ENCODE measurements at places on chromosomes 6 and 20.

DNA sequence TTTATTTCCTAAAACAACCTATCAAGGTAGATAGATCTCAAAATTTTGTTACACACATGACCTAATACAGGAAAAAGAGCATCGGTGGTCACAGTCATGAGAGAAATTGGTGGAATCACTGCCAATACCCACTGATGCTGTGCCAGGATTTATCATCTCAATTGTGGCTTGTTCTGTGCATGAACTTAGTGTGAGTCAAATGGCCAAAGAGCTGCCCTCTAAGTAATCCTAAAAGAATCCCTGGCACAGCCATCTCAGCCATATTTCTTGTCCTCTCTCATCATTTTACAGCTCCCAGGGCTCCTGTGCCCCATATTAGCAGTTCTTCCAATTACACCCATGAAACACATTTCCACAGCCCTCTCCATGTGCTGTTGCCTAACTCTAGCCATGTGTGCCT, 6.1 kb downstream of the GSTA5 start:
- DNase-seq: no peak

DNA sequence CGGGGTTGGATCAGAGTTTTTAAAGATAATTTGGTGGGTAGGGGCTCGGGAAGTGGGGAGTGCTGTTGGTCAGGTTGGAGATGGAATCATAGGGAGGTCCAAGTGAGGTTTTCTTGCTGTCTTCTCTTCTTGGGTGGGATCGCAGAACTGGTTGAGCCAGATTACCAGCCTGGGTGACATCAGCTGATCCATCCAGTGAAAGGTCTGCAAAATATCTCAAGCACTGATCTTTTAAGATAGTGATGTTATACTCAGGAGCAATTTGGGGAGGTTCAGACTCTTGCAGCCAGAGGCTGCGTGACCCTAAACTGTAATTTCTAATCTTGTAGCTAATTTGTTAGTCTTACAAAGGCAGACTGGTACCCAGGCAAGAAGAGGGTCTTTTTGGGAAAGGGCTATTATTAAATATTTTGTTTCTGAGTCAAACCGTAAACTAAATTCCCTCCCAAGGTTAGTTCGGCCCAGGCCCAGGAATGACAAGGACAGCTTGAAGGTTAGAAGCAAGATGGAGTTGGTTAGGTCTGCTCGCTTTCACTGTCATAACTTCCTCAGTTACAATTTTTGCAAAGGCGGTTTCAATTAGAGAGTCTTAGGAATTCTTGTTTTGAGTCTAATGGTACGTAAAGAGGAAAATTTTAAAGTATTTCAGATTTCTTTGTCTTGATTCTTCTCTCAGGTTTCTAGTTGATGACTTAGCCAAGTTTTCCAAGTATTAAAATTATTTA, 53.1 kb downstream of the SCAF8 start:
- no peak for DNase-seq

- DNase-seq: no peak
These were observed 11.5 kb upstream of the PLCG1 start for GRCh38 chr20:41125530-41126457.

DNA sequence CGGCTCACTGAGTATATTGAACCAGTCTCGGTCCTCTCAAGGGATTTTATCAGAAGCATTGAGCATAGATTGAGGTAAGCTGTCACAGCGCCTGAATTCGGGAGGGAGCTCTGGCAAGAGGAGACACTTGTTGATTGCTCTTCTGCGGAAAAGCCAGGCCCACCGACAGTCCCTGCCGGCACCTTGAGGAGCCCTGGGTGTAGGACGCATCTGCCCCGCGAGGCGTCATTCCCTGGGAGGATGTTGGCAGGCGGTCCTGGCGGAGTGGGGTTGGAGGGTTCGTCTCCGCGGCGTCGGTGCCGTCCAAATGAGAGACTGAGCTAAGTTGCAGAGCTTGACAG, 843 bp downstream of the FBXO9 start:
- peak; percentile 29 for DNase-seq

- DNase-seq: peak; percentile 32
These were observed 19.2 kb downstream of the JAG1 start for GRCh38 chr20:10654630-10655029.

DNA sequence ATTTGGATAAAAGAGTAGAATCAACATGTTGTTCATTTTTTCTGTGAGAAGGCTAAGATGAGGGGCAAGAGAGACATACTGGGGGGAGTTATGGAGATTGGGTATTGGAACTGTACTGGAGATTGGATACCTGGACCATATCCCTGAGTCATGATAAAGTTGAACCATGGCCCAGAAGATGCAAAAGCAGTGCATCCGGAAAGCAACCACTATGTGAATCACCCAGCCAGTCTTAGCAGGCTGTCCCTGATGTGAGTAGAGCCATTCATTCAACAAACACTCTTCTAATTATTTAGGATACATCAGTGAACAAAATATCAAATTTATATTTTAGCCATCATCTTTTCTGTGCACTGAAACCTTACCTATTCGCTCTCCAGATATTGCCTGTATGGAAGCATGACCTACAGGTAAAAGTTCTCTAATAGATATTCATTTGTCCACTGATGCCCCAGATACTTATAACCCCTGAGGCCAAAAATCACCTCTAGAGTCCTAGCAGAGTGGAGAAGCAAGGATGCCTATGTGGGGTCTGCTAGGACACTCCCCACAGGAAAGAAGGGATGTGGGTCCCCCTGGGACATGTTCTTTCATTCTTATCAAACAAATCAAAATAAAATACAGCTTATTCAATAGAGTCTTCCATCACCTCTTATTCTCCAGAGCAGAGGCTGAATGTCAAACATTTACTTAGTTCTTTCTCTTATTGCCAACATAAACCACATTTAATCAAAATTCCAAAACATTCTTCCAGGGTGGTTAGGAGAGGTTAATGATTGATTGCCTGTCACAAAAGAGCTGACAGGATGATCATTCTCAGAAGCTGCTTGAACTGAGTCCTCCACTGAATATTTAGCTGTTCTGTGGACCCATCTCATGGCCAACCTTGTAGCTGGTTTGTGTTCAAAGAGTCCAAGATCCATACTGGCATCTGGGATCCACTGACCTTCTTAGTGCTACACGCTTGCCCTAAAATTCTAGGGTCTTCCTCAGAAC, 37.0 kb upstream of the PKHD1 start:
- DNase-seq: no peak

GRCh38 chr20:11118802-11119380, 445.1 kb upstream of the JAG1 start:
- no peak for DNase-seq

GRCh38 chr20:42110301-42110700, 492.1 kb upstream of the CHD6 start:
- DNase-seq: no peak

GRCh38 chr6:38676236-38676973, 26.5 kb downstream of the GLO1 start:
- no peak for DNase-seq

DNA sequence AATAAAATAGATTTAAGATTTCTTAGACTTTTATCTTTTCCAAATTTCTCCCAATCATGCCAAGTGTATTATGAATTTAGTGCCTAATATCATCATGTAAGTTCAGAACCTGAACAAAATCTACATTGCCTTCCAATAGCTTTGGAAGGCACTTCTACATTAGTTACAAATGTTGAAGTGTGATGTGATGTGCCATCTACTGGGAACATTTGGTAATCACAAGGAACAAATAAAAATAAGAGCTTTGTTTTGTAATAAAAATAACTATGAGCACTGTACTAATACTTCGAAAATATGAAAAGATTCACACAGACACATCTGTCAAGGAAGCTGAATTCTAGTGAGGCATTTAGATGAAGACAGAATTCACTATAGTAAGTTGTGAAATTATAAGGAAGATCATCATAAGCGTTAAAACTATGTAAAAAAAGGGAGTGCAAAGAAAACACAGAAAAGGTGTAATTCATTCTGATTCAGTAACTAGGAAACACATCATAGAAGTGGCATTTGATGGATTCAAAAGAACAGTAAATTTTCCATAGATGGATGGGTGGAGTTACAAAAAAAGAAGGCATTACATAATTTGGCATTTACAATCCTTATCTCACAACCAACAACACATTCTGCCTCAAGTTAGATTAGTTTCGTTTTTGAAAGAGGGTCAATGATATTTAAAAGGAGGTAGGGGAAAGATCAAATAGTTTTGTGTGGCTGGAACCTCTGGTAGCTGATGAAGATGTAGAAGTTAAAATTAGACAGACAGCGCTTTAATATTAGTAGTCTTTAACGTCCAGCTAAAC, 161.0 kb downstream of the ASCC3 start:
- peak; percentile 4 for DNase-seq

DNA sequence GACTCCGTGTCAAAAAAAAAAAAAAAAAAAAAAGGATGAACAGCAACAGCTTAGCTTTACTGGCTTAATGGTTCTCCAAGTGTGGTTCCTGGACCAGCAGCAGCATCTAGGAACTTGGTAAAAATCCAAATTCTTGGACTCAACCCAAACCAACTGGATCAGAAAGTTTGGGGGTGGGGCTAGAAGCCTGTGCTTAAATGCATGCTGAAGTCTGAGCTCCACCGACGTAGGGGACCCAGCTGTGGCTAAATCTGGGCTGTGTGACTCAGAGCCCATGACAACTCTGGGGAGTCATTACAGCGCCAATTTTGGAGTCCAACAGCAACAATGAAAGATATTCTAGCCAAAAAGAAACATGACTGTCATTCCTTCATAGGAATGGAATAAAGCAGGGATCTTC, 13.6 kb upstream of the CHD6 start:
- no peak for DNase-seq

GRCh38 chr6:104957301-104958177, 632 bp downstream of the LIN28B start:
- no peak for DNase-seq

DNA sequence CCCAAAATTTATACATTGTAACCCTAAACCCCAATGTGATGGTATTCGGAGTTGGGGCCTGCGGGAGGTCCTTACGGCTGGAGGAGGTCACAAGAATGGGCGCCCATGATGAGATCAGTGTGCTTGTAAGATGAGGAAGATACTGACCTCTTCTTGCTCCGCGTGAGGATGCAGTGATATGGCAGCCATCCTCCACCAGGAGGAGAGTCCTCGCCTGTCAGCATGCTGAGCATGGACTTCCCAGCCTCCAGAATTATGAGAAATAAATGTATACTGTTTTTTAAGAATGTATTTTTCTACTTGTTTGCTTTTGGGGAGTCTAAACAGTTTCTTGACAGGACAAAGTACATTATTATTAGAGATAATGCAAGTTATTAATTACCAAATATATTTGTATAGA, 8.7 kb upstream of the SYNDIG1 start:
- DNase-seq: no peak

DNA sequence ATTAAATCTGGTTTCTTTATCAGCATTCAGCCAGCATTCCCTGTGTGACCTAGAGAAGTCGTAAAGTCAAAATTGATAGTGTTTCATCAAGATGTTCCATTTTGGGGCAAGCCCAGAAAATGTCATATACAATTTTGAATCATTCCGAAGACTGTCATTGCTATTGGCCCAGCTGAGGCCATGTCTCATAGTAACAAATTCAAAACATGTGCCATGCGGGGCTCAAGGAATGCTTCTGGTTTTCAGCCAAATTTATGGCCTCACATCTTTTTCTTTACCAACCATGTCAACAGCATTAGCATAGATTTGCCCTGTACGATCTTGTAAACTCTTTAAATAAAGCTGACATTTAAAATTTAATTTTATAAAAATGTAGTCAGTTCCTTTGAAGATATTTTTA, 314.7 kb downstream of the PAX1 start:
- no peak for DNase-seq

DNA sequence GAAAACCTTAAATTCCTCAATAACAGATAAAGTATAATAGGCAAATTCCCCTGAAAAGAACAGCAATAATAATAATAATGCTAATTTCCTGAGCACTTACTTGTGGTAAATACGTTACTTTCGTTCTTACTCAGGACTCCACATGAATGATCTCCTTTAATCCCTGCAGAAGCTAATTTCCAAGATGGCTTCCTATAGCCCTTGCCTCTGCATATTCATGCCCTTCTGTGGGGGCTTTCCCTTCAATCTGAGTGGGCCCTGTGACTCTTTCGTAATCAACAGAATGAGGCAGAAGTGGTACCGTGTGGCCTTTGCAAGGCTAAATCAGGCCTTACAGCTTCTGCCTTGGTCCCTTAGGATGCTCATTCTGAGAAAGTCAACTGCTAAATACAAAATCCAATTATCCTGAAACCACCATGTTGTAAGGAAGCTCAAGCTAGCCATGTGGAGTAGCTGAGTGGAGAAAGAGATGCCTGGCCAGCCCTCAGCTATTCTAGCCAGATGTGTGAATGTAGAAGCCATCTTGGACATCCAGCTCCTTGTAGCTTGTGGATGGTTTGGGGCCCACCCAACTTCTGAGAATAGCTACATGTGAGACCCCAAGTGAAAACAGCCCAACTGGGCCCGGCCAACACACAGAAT, 50.5 kb downstream of the MCUR1 start:
- peak; percentile 69 for DNase-seq

DNA sequence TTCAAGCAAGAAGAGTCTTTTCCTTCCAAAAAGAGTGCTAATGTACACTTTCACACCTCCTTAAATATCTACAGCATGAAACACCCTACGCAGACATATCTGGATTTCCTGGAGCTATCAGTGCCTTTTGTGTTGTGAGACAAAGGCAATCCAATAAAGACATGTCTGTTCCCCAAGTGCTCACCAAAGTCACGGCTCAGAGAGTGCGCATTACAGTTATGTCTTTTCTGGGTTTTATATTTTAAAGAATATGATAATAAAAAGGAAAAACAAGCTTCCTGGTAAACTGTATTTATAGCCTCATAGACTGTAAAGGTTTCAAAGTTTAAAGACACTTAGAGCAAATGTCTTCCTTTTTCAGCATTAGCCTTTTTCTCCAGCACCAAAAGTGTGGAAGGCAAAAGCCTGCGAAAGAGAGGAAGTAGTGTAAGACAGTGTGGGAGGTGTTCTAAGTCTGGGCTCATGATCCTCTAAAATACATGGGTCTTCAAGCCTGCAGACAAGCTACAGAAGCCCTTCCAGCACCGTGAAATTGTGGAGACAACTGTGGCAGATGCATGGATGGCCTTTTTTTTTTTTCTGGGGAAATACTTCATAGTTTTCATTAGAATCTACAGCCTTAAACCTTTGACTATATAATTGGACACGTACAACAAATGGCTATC, 135.0 kb upstream of the SLC35B3 start:
- no peak for DNase-seq

DNA sequence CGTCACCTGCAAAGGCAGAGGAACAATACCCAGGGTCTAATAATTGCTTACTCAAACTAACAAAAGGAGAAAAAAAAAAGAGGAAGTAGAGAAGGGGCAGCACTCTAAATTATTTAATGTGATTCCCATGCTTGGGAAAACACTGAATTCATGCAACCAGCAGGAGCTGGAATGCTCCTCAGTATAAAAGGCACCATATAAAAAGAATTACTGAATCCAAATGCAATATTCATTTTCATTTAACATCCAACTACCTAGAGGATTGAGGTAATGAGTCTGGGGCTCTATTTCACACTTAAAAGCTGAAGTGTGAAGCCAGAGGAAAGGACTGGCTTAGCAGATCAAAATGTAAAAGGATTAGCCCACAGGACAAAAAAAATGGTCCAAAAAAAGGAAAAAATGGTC, 8.7 kb downstream of the B4GALT5 start:
- no peak for DNase-seq

GRCh38 chr6:6001443-6001842, 5.3 kb downstream of the NRN1 start:
- DNase-seq: peak; percentile 34

- no peak for DNase-seq
These were observed 49.4 kb upstream of the ZMYND8 start for GRCh38 chr20:47405775-47406325.

GRCh38 chr6:20835315-20836010, 301.2 kb downstream of the CDKAL1 start:
- no peak for DNase-seq
